ENCODE measurements at places on chromosomes 7 and 10. TPM values are rescaled to one million over a fixed set of nuclear protein-coding genes. Genes with fewer than 3 reads are reported as not detected.

DNA sequence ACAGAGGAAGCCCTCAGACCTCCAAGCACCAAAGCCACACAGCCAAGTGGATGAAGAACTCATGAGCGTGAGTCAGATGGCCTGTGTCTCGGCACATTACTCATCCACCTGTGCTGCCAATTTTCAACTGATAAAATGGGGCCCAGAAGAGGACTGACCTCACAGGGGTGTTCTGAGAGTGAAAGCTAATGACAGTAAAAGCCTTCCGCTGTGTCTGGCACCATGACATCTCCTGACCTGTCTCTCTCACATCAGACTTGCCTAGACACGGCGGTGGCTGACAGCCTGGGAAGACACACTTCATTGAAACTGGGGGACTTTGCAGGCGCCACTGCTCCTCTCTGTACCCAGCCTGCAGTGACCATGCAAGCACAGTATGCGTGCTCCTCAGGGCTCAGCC is 8.3 kb upstream of the SLC18A3 start:
- DNase-seq: no peak

- peak; percentile 90 for DNase-seq
These were observed 16.6 kb downstream of the ZNF862 start for GRCh38 chr7:149854611-149855360.

- DNase-seq: no peak
These were observed 75.1 kb downstream of the INHBA start for GRCh38 chr7:41627645-41628298.

GRCh38 chr10:106931159-106931852 is 233.2 kb downstream of the SORCS1 start:
- DNase-seq: peak; percentile 78

The THSD7A gene
- total RNA-seq: 1.3 TPM

GRCh38 chr10:86968994-86969355 is 693 bp downstream of the ADIRF start:
- peak; percentile 21 for DNase-seq

GRCh38 chr7:15972862-15973275 is 286.4 kb upstream of the MEOX2 start:
- no peak for DNase-seq

GRCh38 chr7:85471740-85472139 is 284.9 kb upstream of the SEMA3D start:
- DNase-seq: no peak

The OR2A5 gene
- total RNA-seq: not detected

DNA sequence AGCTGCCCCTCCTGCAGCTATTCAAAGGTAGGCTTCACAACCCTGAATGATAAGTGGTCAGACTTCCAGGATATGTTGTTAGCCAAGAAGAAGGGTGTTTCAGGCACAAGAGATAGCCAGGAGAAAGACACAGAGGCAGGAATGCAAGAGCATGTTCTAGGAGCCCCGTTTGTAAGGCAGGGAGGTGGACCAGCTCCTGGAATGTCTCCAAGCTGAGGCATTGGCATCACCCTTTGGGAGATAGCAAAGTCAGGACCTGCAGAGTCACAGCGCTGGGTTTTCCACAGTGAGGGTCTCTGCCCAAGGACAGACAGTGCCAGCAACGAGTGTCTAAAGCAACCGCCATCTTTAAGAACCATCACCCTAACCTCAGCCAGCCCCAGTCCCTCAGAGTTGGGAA is 484.5 kb upstream of the ZMIZ1 start:
- DNase-seq: no peak

- no peak for DNase-seq
These were observed 53.0 kb upstream of the PDGFA start for GRCh38 chr7:572416-573268.
